Kidney (tissue), 22 donors: ENCODE measurements at places on chromosomes 7 and 10. TPM values are rescaled to one million over a fixed set of nuclear protein-coding genes. Genes with fewer than 3 reads are reported as not detected.

GPR158 gene
- total RNA-seq, result 0.22 TPM

CYP3A7 gene
- not detected for total RNA-seq

STEAP1 gene
- 4.4 TPM for total RNA-seq

XRCC2 gene
- 0.44 TPM for total RNA-seq

PON3 gene
- total RNA-seq, result 1.6 TPM

CPA2 gene
- total RNA-seq, result not detected

KAZALD1 gene
- total RNA-seq, result 9.8 TPM

STEAP4 gene
- total RNA-seq, result 80.2 TPM

BCL7B gene
- total RNA-seq, result 55.4 TPM

PNLIPRP2 gene
- total RNA-seq, result not detected

WNT2 gene
- total RNA-seq, result 0.57 TPM

ZNF277 gene
- total RNA-seq, result 25.0 TPM

PDK4 gene
- total RNA-seq, result 45.0 TPM

GRID1 gene
- total RNA-seq, result 1.4 TPM

DENND2A gene
- total RNA-seq, result 18.0 TPM

GNGT1 gene
- total RNA-seq, result 0.35 TPM

ERV3-1 gene
- total RNA-seq, result 15.2 TPM

ACTR3C gene
- total RNA-seq, result 31.6 TPM

NPC1L1 gene
- 0.88 TPM for total RNA-seq

PDGFA gene
- total RNA-seq, result 53.0 TPM

TRPV6 gene
- 4.4 TPM for total RNA-seq

WEE2 gene
- 0.06 TPM for total RNA-seq

FAM24B gene
- 3.8 TPM for total RNA-seq

WNT8B gene
- not detected for total RNA-seq

TES gene
- total RNA-seq, result 108 TPM

OR2A1 gene
- not detected for total RNA-seq

H2BK1 gene
- not detected for total RNA-seq
